Stimulated activated CD8-positive, alpha-beta memory T cell treated with anti-CD3 and anti-CD28 coated beads, Interleukin-4, amount 100 ng/mL, for 1 hour (primary cell): ENCODE measurements at places on chromosomes 11 and 22.

- DNase-seq = no peak
Observed at GRCh38 chr11:80109031-80109430, 668.2 kb upstream of the TENM4 start.

- DNase-seq = no peak
Observed at GRCh38 chr11:120858740-120859139, 165.2 kb upstream of the TBCEL start.

- no peak for DNase-seq
Observed at GRCh38 chr11:2360081-2360642, 16.9 kb upstream of the CD81 start.

DNA sequence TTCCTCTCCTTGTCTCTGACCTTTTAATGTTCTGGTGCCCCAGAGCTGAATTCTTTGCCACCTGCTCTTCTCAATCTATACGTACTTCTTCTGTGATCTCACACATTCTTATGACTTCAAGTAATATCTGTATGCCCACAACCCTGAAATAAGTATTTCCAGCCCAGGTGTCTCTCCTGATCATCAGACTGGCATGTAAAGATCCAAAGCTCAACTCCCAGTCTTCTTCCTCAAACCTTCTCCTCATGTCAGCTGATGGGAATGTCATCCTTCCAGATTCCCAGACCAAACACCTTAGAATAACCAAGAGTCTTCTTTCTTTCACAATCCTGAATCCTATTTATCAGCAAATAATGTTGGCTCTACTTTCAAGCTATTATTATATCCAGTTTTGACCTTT, 9.3 kb downstream of the MS4A3 start:
- DNase-seq = no peak

DNA sequence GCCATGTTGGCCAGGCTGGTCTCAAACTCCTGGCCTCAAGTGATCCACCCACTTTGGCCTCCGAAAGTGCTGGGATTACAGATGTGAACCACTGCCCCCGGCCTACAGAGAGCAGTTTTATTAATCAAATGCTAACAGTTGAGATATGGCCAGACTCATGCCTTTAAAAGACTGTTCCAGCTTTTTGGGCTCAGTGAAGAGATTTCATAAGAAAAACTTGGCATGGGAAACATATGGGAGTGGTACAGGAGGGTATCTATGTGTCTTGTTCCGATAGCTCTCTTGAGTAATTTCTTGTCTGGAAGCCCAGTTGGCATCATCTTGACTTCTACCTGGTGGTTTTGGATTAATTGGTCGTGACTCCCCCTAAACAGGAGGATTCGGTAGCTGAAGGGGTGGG, 8.2 kb upstream of the SLC37A4 start:
- DNase-seq = no peak

DNA sequence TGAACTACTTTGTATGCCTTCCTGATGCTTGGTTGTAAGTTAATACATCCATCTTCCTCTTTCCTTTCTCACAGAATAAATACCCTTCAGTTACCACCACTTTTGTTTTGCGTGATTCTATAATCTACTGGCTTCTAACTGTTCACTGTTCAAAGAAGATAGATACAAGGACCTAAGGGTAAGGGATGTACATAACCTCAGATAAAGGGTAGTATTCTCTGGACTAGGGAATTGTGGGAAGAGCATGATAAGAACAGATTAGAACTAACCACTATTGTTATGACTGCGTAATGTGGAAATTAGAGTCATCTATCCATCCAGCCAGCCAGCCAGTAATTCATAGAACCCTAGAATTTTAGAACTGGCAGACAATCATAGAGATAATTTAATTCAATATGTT, 36.4 kb downstream of the MAP6 start:
- no peak for DNase-seq

DNA sequence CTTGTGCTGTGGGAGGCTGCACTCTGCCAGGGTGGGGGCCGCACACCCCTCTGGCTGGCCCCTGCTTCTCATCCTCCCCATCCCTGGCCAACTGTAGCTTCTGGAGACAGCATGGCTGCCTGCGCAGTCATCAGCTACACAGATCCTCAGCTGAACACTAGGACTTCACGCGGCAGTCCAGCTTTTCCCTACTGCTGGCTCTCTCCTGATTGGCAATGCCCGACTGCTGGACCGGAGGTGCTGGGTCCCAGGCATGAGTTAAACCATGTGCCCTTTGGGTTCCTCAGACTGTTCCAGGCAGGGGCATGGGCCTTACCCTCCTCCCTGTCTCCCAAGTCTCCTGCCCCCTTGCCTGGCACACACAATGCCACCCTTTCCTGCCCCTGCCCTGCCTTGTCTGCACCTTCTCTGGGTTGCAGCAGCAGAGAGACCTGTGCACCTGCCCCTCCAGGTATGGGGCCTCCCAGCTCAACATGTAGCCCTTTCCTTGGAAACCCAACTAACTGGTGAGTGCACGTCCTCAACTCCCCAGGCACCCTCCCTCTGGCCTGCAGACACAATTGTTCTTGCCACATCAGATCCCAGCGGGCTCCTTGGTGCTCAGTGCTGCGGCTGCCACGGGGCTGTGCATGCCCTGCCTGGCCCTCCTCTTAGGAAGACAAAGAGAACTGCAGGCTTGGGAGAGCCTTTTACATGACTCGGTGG, 1039.2 kb downstream of the TBC1D22A start:
- DNase-seq = no peak

DNA sequence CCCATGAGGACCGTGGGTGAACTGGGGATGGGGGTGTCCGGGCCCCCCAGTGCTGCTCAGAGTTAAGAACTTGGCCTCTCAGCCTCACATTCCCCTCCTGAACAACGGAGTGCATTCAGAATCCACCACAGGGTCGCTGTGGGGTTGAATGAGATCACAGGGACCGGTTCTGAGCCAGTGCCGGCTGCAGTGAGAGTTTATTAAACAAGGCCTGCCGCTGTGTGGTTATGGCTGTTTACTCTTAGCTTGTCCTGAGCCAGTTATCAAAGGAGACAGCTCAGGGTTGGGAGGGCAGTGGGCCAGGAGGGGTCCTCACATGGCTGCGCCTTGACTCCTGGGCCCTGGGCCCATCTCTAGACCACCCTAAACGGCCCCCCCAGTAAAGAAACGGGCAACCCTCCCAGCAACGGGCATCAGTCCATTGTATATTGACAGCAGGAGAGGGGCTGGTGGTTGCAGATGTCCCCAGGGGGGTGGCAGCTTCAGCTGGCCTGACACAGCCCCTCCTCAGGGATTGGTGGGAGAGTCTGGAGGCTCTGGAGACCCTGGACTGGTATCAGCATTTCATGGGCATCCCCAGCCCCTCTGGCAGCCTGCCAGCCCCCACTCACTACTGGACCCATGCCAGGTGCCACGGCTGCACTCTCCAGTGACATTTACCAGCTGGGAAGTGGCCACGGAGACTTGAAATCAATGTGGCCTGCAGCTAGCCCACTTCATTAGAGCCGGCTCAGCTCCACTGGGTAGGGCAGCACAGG, 15.1 kb upstream of the CABP7 start:
- no peak for DNase-seq

DNA sequence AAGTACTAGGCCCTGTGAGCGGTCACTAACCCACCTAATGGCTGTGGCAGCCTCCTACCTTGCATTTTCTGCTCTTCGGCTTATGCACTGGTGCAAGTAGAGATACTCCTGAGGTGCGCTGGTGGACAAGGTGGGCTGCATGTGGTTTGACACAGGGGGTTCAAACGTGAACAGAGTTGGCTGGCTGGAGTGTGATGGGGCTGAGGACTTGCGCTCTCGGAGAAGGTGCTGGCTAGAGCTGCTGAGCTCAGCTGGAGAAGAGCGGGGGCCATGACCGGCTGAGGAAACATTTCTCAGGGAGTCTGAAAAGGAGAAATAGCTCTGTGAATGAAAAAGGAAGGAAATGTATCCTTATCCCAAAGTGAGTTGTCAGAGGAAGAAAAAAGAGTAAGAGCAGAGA, 61.4 kb downstream of the USP35 start:
- no peak for DNase-seq

GRCh38 chr11:85947431-85948272, 92.5 kb downstream of the CCDC83 start:
- no peak for DNase-seq

- no peak for DNase-seq
Observed at GRCh38 chr11:26109658-26110368, 222.1 kb upstream of the ANO3 start.

GRCh38 chr11:26937386-26937785, 56.5 kb upstream of the FIBIN start:
- DNase-seq = no peak
